ENCODE measurements at places on chromosomes 16 and 17.

- DNase-seq, result no peak
Observed at GRCh38 chr16:162271-162991, 3.3 kb upstream of the HBM start.

DNA sequence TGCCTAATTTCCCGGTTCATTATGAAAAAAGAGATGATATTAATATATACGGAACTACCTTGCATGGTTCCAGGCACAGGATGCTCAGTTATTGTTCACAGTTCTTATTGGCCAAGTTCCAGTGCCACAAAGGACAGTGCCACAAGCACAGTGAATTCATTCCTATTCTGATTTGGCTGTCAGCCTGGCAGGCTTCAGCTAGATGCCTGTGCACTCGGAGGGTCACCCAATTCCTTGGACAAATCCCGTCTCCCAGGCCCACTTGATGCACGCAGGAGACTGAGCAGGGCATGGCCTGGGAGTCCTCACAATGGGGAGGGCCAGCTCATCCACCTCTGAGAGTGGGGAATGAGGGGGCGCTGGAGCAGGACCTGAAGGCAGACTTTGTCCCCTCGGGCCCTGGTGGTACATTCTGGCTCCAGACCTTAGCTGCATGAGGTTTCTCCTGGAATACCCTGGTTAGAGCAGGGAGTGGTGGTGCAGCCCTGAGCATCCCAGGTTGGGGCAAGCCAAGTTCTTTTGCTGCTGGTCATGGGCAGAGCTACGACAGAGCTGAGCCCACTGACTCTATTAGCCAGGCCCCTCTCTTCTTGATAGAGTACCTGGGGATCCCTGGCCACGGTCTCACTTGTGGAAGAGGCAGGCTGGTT, 41.4 kb downstream of the MIS12 start:
- no peak for DNase-seq

- no peak for DNase-seq
Observed at GRCh38 chr16:46733319-46733830, 14.8 kb downstream of the MYLK3 start.

- no peak for DNase-seq
Observed at GRCh38 chr16:8989099-8989878, 25.6 kb upstream of the USP7 start.

DNA sequence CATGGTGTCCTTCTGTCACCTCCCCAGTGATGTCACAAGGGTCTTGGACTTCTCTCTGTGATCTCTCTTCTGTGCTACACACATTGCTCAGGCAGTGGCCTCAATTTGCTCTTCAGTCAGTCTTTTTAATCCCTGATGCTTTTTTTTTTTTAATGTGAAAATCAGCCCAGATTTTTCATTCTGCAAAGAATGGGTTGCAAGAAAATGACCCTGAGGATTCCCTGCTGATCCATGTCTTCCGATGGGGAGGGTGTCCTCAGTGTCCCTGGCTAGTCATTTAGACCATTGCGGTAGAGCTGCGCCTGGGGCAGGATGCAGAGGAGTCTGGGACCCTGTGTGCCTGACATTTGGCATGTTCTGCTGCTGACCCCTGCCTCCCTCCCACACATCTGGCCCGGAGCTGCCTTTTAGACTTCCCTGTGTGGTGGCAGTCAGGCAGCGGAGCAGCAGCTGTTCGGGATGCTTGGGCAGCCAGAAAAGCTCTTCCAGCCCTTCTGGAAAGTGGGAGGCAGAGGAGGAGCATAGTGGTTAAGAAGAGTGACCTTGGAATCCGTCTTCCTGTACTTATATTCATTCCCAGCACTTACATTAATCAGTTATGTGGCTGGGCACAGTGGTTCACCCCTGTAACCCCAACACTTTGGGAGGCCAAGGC, 12.3 kb downstream of the GPT2 start:
- DNase-seq, result no peak

GRCh38 chr16:17304106-17304490, 166.7 kb downstream of the XYLT1 start:
- DNase-seq, result no peak

GRCh38 chr16:51353055-51353454, 202.0 kb upstream of the SALL1 start:
- DNase-seq, result no peak

- no peak for DNase-seq
Observed at GRCh38 chr17:54951286-54951685, 17.2 kb downstream of the COX11 start.
